Spinal cord (tissue), 10 donors: ENCODE measurements at places on chromosomes 2 and 18.

DNA sequence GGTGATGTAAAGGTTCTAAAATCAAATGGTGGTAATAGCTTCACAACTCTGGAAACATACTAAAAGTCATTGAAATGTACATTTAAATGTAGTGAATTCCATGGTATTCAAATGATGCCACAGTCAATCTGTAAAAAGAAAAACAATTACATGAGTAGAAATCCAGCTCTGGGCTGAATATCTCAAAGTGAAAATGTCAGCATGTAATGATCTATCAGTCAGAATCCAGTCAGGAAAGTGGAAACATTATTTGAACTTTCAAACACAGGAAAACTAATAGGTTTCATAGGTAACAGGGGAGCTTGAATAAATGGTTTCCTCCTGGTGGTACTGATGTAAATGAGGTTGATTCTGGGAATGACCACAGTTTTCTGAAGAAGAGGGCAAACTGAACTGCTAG is 186.4 kb downstream of the CDH7 start:
- no peak for DNase-seq

- DNase-seq, result no peak
Measured at GRCh38 chr18:26474542-26474941, 73.8 kb downstream of the KCTD1 start.

DNA sequence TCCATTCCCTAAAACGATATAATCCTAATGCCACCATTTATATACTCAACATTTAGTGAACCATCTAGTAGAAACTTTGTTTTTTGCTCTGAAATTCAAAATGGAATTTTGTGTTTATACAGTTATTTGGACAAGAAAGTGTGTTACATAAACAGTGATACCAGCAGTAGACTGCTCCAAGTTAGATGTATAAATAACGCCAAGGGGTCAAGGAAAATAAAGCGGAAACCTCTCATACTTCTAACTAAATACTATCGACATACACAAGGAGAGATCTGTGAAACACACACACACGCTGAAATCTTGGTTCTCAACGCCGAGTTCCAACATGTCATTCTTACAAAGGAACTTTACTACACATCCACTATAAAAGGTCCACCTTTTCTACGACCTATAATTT is 1.2 kb downstream of the TXNL1 start:
- DNase-seq, result no peak

DNA sequence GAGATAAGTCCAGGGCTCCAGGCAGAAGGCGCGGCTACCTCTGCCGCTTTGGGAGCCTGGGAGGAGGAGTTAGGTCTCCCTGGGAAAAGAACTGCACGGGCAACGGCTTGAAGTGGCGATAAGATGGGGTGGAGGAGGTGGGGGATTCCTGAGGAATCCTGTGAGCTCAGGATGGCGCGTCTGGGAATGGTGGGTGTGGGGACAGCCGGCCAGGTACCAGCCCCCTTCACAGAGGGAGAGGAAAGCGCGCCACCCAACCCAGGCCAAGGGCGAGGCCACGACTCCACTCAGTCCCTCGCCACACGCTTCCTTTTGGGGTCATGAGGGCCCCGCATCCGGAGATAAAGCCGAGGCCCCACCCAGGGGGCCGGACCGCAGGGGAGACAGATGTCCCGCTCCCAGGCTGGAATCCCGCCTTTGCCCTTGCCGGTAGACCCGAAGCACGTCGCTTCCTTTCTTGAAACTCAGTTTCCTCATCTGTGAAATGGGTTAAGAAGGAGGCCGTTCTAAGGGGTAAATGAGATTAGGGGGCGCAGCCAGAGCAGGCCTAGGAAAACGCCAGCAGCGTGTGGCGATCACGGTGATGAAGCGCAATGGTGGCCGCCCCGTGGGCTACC is 1.7 kb upstream of the CTDSP1 start:
- DNase-seq, result no peak

GRCh38 chr2:210445116-210445707 is 31.3 kb downstream of the LANCL1 start:
- no peak for DNase-seq

GRCh38 chr2:13260402-13260801 is 543.7 kb downstream of the TRIB2 start:
- no peak for DNase-seq

DNA sequence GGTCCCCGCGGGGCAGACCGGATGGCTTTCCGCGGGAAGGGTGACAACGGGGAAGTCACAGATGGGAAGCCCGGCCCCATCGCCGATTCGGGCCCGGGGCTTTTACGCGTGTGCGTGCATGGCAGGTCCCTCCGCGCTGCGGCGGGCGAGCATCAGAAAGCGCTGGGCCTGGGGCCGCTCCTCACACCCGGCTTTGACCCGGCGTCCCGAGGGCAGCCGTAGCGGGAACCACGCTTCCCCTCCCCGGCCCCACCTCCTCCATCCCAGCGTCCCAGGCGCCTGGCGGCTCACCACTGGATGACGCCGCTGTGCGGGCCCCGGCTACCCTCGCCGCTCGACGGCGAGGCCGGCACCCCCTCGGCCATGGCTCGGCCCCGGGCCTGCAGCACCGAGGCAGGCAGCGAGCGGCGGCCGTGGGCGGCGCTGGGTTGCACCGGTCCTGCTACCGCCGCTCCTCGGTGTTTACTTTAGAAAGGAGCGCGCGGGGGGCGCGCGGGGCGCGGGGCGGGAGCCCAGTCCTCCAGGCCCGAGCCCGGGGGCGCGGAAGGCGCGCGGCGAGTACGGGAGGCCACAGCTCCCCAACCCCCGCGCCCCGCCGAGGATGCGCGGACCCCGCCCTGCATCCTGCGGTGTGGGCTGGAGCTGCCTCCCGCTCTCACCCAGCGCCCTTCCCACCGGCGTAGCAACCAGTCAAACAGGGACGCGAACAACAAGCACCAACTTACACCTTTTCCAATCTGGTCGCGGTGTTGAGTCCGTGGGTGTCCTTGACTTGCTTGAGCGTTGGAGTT is 806 bp downstream of the RFX8 start:
- DNase-seq, result peak; percentile 73

DNA sequence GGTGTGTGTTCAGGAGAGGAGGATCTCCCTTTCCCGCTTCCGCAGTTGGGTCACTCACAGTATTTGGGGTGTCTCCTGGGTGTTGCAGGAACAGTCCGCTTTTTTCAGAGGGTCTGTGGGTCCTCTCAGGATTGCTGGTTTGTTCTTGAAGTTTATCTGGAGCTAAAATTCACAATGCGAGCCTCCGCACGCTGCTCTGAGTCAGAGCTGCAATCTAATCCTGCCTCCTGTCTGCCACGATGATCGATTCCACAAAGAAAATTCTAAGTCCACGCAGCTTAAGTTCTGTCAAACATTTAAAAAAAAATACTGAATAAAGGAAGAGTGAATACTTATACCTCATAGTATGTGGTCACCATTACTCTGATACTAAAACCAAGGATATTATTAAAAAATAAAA is 76.5 kb downstream of the RAD51AP2 start:
- DNase-seq, result no peak

GRCh38 chr2:63777816-63778215 is 63.9 kb upstream of the UGP2 start:
- DNase-seq, result no peak

- no peak for DNase-seq
Measured at GRCh38 chr18:45253973-45254708, 361.1 kb upstream of the SLC14A2 start.

DNA sequence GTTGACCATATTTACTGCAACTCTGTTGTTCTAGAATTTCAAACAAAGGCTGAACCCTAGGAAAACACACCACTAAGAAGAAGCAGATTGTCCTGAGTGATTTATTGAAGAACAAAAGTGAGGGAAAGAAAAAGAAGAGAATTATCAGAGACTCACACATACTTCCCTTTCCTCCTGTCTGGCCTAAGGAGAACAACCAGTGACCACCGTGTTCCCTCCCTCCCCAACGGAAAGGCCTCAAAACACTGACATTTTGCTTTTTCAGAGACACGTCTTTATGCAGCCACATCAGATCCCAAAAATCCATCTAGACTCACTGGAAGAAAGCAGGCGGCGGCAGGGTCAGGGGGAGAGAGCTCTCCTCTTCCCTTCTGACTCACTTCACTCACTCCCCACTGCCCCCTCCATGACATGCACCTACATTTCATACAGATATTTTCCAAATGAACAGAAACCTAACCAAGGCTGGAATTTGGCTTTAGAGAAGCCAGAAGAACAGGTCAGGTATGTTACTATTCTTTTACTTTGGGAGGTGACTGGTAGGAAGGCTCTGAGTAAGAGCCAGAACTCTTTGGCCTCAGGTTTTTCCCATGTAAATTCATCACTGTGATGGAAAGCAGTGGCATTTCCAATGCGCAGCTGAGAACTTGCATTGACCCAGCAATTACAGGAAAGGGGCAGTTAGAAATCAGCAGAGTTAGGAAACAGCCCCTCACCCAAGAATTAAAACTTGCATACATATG is 169.9 kb downstream of the BCL11A start:
- no peak for DNase-seq

DNA sequence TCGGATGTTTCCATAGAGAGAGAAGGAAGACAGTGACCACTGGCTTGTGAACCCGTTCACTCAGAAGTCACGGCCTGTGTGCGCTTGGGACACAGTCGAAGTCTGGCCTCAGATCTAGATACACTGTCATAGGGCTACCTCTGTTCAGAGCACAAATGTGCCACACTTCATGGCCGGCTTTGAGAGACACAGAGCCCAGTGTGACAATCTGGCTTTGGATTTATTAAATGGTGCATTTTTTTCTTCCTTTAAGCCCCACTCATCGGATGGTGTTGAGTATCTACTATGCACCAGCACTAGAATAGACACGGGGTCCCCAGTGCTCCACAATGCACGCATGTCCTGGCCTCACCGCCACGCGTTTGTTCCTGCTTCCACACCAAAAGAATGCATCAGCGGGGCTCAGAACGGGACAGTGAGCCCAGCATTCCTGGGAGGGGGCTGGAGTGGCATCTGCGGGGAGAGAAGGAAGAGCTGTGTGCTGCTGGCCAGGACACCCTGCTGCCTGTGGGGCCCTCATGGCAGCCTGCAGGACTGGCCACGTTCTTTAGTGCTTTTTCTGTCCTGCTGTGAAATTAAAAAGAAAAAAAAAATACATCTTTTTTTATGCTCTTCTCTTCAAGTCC is 738.9 kb upstream of the SALL3 start:
- no peak for DNase-seq

GRCh38 chr2:231370749-231371429 is 24.6 kb upstream of the B3GNT7 start:
- DNase-seq, result no peak

DNA sequence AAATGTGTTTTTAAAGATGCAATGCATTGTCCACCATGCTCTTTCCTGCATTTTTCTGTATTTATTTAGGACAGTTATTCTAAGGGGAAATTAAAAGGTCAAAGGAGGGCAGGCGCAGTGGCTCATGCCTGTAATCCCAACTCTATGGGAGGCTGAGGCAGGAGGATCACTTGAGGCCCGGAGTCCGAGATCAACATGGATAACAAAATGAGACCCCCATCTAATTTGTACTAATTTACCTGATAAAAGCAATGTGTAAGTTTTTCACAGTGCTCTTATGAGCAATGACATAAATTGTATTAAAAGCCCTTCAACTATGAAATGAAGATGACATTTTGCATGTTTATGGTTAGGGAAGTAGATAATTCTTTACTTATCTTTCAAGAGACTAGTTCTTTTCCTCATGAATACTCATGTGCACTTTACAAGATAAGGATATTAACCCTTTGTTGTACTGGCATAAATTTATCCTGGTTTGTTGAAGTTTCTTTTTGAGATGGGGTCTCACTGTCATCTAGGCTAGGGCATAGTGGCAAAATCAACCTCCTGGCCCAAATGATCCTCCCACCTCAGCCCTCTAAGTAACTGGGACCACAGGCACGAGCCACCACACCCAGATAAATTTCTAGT is 9.7 kb downstream of the HSBP1L1 start:
- no peak for DNase-seq

GRCh38 chr2:215748446-215748845 is 264.9 kb downstream of the MREG start:
- DNase-seq, result no peak

DNA sequence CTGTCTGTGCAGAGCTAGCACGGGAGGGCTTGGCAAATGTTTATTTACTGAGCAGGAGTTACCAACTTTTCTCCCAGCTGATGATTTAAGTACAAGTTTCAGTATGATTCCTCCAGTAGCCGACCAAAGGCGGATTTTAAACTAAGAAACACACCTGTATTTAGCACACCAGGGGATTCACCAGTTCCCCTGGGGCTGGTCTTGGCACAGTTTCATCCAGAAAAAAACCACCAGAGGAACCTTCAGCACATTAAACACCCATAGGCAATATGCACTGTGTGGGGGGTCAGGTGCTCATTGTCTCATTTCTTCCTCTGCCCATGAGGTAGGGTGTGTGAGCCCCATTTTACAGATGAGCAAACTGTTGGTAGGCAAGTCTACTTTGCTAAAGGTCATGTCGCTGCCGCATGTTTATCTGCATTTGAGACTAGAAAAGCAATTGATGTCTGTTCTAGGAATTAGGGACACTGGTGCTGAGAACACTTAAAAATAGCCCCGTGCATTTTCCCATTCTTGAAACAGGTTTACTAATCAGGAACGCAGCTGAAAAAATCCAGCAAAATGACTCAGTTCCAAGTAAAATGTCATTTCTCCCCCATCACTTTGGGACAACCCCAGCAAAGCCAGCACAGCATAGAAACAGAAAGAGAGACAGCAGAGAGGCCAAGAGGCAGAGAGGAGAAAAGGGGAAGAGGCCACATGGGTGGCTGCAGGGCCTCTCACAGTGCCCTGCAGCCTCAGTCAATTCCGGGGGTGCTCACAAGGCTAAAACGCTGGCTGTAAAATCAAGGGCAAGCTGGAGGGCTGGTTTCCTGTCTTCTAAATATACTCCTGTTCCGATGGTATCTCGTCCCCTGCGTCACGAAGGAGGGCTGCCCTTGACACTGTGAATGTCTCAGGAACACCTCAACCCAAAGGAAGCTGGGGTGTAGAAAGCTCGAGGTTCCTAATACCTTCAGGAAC is 166.8 kb upstream of the ID2 start:
- no peak for DNase-seq

DNA sequence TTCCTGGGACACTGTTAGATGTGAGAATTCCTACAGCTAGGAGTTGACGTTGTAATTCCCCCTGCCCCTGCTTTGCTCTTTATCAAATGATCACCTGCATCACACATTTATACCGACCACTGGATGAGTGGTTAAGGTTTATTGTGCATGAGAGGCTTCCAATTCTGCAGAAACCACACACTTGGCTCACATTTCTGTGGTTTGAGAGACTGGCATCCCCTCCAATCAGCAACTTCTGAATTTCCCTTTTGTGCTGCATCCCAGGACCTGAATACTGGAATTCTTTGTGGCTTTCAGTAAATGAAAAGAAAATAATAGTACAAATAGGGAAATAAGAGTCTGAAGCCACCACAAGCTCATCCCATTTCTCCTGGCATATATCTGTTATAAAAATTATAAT is 628.7 kb upstream of the PIK3C3 start:
- DNase-seq, result no peak

DNA sequence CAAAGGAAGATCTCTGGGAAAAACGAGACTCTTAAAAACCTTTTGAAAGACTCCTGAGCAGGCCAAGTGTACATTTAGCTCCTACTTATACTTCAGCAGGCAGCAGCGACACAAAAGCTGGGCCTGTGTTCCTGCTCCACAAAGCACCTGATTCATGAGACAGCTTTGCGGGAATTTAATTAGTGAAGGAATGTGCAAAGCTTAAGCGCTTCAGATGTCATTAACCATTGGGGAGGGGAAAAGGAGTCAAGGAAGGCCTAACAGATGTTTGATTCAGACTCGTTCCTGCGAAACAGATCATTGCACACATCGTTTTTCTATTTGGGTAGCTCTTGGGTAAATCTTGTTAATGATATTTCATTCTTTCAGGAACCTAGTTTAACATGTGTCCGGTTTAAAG is 125.9 kb downstream of the MAIP1 start:
- peak; percentile 41 for DNase-seq

- no peak for DNase-seq
Measured at GRCh38 chr2:185279999-185280398, 458.6 kb upstream of the FSIP2 start.

GRCh38 chr18:8799001-8799400 is 93.6 kb downstream of the MTCL1 start:
- no peak for DNase-seq
